ENCODE measurements at places on chromosomes 2 and 18. TPM values are rescaled to one million over a fixed set of nuclear protein-coding genes. Genes with fewer than 3 reads are reported as not detected.

Gene ACADL
- total RNA-seq, result 0.33 TPM

Gene PRKAG3
- total RNA-seq, result 0.52 TPM

Gene ERICH2
- total RNA-seq, result 0.76 TPM

Gene CKAP2L
- total RNA-seq, result 1.3 TPM

Gene GULP1
- 35.6 TPM for total RNA-seq

Gene ADD2
- not detected for total RNA-seq

Gene KCNF1
- total RNA-seq, result not detected

Gene INHA
- total RNA-seq, result 0.26 TPM

Gene ARL5A
- total RNA-seq, result 56.0 TPM

Gene ASB18
- total RNA-seq, result not detected

Gene FIGN
- 2.7 TPM for total RNA-seq

Gene EIPR1
- 25.1 TPM for total RNA-seq

Gene NGEF
- 5.7 TPM for total RNA-seq

Gene TBR1
- not detected for total RNA-seq

Gene ARHGAP28
- total RNA-seq, result 0.03 TPM

Gene TMEM163
- total RNA-seq, result 0.76 TPM

Gene TWIST2
- 20.7 TPM for total RNA-seq
